ENCODE measurements at places on chromosomes 2 and 18. TPM values are rescaled to one million over a fixed set of nuclear protein-coding genes. Genes with fewer than 3 reads are reported as not detected.

- peaks cover 15% of the 10 kb centered on the region for H3K4me1 ChIP-seq
- H3K36me3 ChIP-seq, result no peaks in the 10 kb centered on the region
- no peak for DNase-seq
- no peak overlapping the region for H3K27ac ChIP-seq
- no peak overlapping the region for H3K4me3 ChIP-seq
These were observed 35.1 kb upstream of the VPS54 start for GRCh38 chr2:64054161-64054915.

TRIM43 gene
- not detected for total RNA-seq

IL36B gene
- total RNA-seq, result not detected

EVA1A gene
- 2.8 TPM for total RNA-seq

NOL4 gene
- total RNA-seq, result 11.5 TPM

CNDP2 gene
- total RNA-seq, result 69.7 TPM

DNA sequence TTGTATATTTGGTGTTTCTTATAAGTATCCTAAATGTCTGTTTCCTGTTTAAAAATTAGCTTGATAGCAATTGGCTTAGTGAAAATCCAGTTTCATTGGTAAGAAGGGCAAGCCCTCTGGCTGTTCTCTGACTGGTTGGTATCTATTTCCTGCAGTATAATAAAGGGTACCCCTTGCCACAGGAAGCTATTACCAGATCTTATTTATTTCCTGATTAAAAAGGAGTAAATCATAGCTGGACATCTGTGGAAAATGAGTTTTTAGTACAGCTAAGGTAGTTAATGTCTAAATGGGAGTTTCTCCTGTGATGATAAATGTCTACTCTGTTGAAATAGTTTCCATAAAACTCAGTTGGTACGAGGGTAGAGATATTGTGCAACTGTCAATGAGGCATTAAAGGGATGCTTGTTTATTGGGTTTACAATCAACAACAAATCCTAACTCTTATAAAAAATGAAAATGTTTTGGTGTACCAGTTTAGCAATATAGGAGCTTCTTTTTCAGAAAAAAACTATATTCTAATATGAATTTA is 58.7 kb downstream of the FASTKD2 start:
- no peak overlapping the region for H3K27ac ChIP-seq
- no peaks in the 10 kb centered on the region for H3K4me1 ChIP-seq
- no peak overlapping the region for H3K4me3 ChIP-seq
- no peaks in the 10 kb centered on the region for H3K36me3 ChIP-seq

KLHL29 gene
- 1.6 TPM for total RNA-seq

- no peak overlapping the region for H3K27ac ChIP-seq
- peaks cover 24% of the 10 kb centered on the region for H3K4me1 ChIP-seq
These were observed 141.0 kb upstream of the KCTD1 start for GRCh38 chr18:26689226-26689879.

FSHR gene
- total RNA-seq, result not detected

FAM98A gene
- 13.3 TPM for total RNA-seq

GRCh38 chr2:55047677-55048299 is 2.5 kb downstream of the RTN4 start:
- H3K27me3 ChIP-seq, result no peaks in the 10 kb centered on the region
- no peak overlapping the region for H3K27ac ChIP-seq
- H3K36me3 ChIP-seq, result no peaks in the 10 kb centered on the region
- H3K4me1 ChIP-seq, result peaks cover 40% of the 10 kb centered on the region
- peak overlapping the region; percentile 85 for H3K4me3 ChIP-seq

SPRED2 gene
- 13.5 TPM for total RNA-seq

MBD5 gene
- 32.0 TPM for total RNA-seq

Measured in neural progenitor cell (in vitro differentiated cells).